ENCODE measurements at places on chromosomes 6 and 20.

- no peak for DNase-seq
These were observed 97.3 kb upstream of the NHSL1 start for GRCh38 chr6:138596591-138596990.

DNA sequence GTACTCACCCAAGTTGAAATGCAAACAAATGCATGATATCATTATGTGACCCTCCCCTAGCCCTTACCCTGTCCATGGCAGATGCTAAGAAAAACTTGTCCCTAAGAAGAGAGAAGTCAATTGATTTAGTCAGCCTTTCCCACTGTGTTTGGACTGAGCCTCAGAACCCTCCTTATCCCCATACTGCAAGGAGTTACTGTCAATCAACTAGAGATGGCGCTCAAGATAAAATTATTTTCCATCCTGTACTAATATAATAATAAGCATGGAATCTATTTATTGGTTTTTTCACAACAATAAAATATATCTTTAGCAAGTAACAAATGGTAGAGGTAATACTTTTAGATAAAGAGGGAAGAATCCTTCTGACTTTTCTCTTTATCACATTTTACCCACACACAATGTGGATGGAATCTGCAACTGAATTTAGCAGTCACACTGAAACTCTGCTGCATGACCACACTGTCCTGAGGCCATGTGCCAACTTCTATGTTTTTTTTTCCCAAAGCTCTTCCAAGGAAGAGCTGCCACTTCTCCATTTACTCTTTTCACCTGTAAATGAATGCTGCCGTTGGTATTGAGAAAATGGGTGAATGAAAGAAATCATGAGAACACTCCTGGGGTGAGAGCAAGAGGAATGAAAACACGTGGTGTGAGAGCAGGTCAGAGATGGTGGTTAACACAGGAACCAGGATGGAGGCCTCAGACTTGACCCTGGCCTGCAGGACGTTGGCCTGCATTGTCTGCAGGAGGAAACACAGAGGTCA lies 10.5 kb downstream of the NT5E start:
- no peak for DNase-seq

DNA sequence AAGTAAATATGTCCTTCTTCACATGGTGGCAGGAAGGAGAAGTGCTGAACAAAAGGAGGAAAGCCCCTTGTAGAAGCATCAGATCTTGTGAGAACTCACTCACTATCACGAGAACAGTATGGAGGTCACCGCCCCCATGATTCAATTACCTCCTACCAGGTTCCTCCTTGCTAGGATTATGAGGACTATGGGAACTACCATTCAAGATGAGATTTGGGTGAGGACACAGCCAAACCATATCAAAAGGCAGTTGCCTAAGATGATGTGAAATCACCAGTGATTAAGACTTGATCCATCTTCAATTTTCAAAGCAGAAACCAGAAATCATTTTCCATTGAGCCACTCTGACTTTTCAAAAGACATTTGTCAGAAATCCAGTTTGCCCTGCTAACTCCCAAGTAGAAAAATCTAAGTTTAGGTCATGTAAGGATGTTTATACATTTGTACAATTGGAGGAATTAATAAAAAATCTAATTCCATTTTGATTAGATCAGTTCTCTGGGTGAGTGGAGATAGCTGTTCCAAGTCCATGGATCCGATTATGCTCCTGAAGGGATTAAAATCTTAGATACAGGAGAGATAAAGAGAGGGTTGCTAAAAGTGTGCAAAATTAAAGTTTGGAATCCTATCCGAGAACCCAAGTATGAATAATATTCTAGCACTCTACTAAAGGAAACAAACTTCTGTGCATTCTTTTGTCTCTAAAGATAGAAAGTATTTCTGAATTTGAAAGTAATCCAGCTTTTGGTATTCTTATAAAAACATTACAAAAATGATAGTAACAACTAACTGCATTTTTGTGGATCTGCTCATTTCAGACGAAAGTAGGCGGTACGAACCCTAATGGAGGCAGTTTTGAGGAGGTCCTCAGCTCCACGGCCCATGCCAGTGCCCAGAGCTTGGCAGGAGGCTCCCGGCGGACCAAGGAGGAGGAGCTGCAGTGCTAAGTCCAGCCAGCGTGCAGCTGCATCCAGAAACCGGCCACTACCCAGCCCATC lies 39.5 kb downstream of the HDDC2 start:
- no peak for DNase-seq

DNA sequence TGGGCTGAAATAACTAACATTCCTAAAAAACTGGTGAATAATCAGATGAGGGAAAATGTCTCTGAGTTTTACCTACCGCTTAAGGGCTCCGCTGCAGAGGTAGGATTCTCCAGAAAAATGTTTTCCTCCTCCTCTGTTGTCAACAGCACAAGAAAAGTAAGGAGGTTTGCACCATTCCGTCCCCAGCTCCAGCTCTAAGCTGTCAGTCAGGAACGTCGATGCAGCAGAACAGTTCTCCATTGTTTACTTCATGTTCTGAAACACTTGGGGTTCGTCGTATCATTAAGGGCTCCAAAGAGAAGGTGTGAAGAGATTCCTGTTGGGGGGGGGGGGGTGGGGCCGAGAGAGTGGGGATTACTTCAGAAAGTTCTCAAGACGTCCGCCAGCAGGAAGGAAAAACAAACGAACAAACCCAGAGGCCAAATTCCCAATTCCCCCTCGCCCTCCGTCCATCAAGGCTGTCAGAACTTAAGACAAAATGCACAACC lies 734 bp downstream of the MMS22L start:
- peak; percentile 26 for DNase-seq

- no peak for DNase-seq
These were observed 18.1 kb upstream of the BMP6 start for GRCh38 chr6:7707787-7708186.

- no peak for DNase-seq
These were observed 7.1 kb upstream of the ATP9A start for GRCh38 chr20:51775241-51775640.

DNA sequence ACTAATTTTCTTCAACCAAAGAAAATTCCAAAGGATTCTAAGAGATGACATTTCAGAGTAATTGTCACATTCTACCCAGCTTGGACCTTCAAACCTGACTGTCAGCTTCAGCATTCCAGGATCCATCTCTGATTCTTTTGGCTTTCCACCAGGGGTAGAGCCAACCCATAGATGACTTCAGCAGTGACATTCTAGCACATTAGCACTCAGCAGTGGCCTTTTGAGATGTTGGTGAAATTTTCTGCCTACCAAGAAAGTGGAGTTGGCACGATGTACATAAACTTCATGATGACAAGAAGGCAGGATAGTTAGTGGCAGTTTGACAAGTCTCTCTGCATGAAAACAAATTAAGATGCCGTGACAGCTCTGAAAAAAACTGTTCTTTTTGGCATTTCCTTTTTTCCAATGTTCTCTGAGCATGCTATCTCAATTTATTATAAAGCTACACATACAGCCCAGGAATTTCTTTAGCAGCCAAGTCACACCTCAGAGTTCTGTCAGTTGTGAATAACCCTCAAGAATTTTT lies 466.5 kb upstream of the RNF217 start:
- DNase-seq, result no peak

- DNase-seq, result peak; percentile 10
These were observed 34.2 kb upstream of the GFRAL start for GRCh38 chr6:55293116-55293515.

DNA sequence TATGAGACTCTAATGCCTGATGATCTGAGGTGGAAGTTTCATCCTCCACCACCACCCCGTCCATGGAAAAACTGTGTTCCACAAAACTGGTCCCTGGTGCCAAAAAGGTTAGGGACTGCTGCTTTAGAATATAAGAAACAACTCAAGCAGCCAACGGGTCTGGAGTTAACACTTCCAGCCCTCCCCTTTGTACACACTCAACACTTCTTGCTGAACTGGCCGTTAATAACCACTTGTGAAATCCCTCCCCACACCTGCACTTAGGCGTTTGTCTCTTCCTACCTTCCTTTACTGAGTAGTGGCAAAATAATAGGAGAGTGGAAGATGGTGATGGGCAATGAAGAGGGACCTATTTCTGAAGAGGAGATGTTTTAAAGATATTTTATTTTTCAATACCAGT lies 10.5 kb downstream of the SAYSD1 start:
- DNase-seq, result no peak

DNA sequence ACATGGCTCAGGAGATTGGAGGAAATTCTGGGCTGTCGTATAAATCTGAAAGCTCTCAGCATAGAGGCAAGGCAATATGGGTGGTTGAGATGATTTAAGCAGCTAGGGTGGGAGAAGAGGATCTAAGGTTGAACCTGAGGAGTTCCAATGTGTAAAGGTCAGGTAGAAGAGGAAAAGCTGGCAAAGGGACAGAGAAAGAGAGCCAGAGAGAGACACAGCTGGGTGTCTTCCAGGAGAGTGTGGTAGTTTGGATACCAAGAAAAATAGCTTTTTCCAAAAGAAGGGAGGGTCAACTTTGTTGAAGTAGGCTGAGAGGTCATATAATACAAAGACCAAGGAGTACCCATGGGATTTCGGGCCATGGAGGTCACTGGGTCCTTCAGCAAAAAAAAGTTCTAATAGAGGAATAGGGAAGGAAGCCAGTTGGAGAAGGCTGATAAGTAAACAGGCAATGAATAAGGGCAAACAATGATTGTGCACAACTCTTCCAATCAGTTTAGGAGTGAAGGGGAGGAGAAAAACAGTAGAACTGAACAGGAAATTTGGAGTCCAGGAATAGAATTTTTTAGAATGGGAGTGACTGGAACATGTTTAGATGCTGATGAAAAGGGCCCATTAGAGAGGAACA lies 135.1 kb downstream of the QRSL1 start:
- no peak for DNase-seq

- no peak for DNase-seq
These were observed 199.4 kb downstream of the WDR27 start for GRCh38 chr6:169502445-169502844.

DNA sequence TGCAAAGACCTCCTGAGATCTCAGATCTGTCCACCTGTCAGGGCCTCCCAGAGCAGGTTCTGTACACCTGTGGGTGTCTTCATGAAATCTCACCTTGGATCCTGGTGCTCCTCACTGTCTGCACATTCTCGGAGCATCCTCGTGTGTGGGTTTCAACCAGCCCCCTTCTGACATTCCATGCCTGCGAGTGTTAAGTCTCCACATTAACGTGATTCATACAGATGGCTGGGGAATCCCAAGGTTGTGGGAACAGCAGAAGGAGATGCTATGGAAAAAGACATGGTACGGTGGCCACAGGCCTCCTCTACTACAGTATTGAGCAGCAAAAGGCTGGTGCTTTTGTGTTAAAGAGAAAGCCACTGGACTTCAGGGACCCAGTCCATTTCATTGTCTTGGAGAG lies 556.5 kb downstream of the DHX35 start:
- DNase-seq, result no peak

GRCh38 chr6:20707870-20708269 lies 173.6 kb downstream of the CDKAL1 start:
- no peak for DNase-seq

- no peak for DNase-seq
These were observed 36.6 kb upstream of the MLIP start for GRCh38 chr6:54074578-54075195.

DNA sequence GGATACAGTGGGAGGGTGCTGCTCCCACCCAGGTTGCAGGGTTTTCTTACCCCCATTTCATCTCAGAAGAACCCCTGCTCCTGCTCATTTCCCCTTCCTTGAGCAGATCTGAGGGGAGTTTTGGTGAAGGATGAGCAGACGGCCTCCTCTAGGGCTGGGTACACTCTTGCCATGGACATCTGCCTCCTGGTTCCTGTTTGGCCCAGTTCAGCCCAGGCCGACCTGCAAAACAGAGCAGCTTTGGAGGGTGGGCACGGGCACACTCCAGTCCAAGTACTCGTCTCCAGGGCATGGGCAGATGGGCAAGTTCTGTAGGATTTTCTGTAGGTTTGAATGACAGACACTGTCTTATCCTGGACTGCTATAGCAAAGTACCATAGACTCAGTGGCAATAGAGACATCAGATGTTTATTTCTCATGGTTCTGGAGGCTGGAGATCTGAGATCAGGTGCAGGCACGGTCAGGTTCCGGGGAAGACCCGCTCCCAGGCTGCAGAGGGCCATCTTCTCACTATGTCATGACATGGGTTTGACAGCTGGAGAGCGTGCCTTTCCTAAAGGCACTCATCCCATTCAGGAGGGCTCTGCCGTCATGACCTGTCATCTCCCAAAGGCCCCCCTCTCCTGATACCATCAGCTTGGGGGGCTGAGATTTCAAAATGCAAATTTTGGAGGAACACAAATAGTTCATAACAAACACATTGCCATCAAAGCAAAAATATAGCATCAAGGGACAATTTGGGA lies 6.2 kb downstream of the NPBWR2 start:
- no peak for DNase-seq

- DNase-seq, result no peak
These were observed 547.8 kb downstream of the TENT5A start for GRCh38 chr6:81204731-81205130.

- DNase-seq, result no peak
These were observed 78.2 kb downstream of the PSMG4 start for GRCh38 chr6:3336859-3337515.

DNA sequence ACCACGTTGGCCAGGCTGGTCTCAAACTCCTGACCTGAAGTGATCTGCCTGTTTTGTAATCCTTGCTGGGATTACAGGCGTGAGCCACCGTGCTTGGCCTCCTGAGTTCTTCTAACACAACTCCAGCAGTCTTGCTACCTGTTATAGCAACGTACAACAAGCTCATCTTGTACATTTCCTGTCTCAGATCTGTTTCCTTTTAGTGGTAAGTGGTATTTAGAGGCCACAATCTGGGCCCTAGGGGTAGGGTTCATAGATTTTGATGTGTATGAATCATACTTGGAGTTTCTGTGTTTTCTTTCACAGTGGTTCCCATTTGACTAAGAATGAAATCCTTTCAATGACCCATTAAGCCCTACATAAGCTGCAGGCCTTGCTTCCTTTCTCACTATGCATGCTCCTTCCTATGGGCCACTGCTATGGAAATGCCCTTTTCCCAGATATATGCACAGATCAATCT lies 27.1 kb upstream of the SYNCRIP start:
- DNase-seq, result peak; percentile 65

GRCh38 chr6:155004576-155005372 lies 9.7 kb downstream of the TIAM2 start:
- no peak for DNase-seq

- no peak for DNase-seq
These were observed 48.7 kb downstream of the SCGN start for GRCh38 chr6:25700761-25701160.

- no peak for DNase-seq
These were observed 8.5 kb downstream of the LRRC1 start for GRCh38 chr6:53803081-53803860.

DNA sequence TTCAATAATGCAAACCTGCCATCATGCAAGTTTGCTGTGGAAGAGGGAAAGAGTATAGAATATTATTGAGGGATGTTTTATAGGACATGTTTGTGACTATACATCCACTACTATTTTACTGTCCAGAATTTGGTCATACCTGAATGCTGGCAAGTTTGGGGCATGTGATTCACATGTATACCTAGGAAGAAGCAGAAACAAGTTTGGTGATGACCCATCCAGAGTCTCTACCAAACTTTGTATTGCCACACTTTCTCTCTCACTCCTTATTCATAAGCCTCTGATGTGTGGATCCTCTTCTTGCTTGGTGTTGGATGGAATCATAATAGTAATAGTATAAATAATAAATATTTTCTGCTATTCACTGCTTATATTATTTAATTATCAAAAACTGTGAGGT lies 108.5 kb upstream of the FLRT3 start:
- no peak for DNase-seq

GRCh38 chr6:163954088-163954775 lies 539.7 kb downstream of the QKI start:
- DNase-seq, result no peak

GRCh38 chr6:152160346-152160745 lies 352.9 kb downstream of the ESR1 start:
- DNase-seq, result peak; percentile 66

GRCh38 chr6:80366714-80367113 lies 260.2 kb downstream of the BCKDHB start:
- no peak for DNase-seq

- DNase-seq, result no peak
These were observed 212.5 kb upstream of the SUPT3H start for GRCh38 chr6:45590226-45590625.
